ENCODE measurements at places on chromosomes 16 and 17.

- no peak for DNase-seq
These were observed at the start of gene CDT1 for GRCh38 chr16:88803264-88803987. Gene CDT1, plus strand, starts transcription at chr16:88803789. Its CDS starts 43 bp downstream, at chr16:88803832.

- DNase-seq = no peak
These were observed 236.7 kb downstream of the ZFHX3 start for GRCh38 chr16:72811188-72811720.

- no peak for DNase-seq
These were observed 19.9 kb downstream of the DCAKD start for GRCh38 chr17:45031231-45032173.

DNA sequence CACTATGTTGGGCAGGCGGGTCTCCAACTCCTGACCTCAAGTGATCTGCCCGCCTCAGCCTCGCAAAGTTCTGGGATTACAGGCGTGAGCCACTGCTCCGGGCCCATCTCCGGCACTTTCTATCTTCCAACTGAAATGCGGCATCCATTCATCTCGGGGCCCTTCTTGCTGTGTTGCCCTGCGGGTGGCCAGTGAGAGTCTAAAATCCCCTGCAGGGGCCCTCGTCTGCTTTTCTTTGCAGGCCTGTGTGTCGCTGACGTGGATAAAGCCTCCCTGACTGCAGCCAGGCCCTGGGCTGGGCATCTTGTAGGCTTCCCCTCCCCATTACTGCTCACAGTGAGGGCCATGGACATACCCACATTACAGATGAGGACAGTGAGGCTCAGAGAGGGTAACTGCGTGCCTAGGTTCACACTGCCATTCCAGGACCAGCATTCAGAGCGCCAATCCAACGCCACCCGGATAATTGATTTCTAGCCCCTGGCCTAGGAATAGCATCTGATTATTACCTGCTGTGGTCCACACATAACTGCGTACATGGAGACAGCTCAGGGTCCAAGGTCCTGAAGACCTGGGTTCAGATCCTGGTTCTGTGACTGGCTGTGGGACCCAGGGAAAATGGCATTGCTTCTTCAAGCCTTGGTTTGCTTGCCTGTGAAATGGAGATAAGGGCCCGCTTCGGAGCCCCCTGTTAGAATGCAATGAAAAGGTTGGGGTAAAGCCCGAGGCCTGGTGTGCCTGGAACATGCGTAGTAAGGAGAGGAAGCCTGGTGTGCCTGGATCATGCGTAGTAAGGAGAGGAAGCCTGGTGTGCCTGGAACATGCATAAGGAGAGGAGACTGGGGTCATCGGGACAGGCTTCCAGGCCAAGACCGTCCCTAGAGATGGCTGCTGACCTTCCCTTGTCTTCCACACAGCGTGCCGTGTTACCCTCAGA is 25.0 kb downstream of the CRISPLD2 start:
- DNase-seq = no peak

DNA sequence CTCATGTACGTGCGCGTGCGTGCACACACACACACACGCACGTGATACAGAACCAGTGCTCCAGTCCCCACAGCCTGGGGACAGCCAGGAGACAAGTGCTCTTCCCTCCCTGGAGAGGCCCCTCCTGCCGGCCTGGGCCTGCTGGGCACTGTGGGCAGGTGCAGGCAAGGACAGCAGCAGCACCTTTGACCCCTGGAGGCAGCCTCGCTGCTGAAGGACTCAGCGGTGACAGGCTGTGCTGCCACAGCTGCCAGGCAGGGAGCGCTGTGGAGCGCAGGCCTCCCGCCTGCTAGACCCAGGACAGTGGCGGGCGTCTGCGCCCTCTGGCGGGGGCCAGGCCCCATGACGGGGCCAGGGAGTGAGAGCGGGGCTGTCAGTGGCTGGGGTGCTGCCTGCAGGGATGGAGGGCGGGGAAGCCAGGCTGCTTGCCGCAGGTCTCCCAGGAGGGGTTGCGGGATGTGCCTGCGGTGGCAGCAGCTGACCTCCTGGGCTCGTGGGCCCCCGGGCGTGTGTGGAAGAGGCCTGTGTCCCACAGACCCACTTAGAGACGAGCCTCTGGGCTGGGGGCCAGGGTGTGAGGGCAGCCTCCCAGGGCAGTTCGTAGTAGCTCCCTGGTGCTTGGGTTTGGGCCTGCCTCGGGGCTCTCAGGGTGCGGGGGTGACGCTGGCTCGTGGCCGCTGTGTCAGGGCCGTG is 63.5 kb upstream of the PVALEF start:
- peak; percentile 32 for DNase-seq

DNA sequence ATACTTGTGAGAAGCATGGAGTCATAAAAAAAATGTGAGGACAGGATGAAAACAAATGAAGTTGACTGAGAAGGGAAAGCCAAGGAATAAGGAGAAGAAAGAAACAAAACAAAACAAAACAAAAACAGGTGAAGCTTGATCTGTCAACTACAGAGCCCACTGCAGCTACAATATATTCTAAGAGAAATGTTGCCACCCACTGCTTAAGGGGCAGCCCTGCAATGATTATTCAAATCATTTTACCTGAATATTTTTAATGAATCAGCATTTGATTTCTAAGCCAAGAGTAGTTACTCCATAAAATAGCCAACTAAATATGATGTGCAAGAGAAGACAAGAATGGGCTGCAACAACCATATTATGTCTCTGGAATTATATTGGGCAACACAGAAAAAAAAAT is 252.0 kb upstream of the KIF2B start:
- no peak for DNase-seq

- DNase-seq = no peak
These were observed 19.4 kb downstream of the PSME3IP1 start for GRCh38 chr16:57166451-57166850.

- DNase-seq = no peak
These were observed 290.3 kb downstream of the SOX9 start for GRCh38 chr17:72411124-72411563.

GRCh38 chr16:4570086-4570485 is 13.9 kb downstream of the C16orf96 start:
- no peak for DNase-seq

GRCh38 chr17:49621946-49622529 is 46.4 kb downstream of the NXPH3 start:
- no peak for DNase-seq

- no peak for DNase-seq
These were observed 33.9 kb downstream of the ARHGAP27 start for GRCh38 chr17:45398800-45399199.

GRCh38 chr17:73867056-73867455 is 222.8 kb upstream of the SDK2 start:
- no peak for DNase-seq

GRCh38 chr17:38912221-38912813 is 13.1 kb upstream of the LASP1NB start:
- no peak for DNase-seq

DNA sequence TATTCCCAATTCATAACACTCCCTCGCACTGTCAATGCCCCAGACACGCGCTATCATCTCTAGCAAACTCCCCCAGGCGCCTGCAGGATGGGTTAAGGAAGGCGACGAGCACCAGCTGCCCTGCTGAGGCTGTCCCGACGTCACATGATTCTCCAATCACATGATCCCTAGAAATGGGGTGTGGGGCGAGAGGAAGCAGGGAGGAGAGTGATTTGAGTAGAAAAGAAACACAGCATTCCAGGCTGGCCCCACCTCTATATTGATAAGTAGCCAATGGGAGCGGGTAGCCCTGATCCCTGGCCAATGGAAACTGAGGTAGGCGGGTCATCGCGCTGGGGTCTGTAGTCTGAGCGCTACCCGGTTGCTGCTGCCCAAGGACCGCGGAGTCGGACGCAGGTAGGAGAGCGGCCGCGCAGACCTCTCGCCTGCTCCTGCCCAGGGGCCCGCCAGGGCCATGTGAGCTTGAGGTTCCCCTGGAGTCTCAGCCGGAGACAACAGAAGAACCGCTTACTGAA is at the start of gene GRN:
GRN (plus strand) TSS at position 364 of the 515 bp plus-strand sequence. CDS start 3,863 bp downstream, outside the sequence.
- peak; percentile 99 for DNase-seq

GRCh38 chr16:14608604-14609003 is 21.5 kb downstream of the PARN start:
- DNase-seq = no peak

- no peak for DNase-seq
These were observed 17.0 kb upstream of the NAGS start for GRCh38 chr17:43987131-43988021.

DNA sequence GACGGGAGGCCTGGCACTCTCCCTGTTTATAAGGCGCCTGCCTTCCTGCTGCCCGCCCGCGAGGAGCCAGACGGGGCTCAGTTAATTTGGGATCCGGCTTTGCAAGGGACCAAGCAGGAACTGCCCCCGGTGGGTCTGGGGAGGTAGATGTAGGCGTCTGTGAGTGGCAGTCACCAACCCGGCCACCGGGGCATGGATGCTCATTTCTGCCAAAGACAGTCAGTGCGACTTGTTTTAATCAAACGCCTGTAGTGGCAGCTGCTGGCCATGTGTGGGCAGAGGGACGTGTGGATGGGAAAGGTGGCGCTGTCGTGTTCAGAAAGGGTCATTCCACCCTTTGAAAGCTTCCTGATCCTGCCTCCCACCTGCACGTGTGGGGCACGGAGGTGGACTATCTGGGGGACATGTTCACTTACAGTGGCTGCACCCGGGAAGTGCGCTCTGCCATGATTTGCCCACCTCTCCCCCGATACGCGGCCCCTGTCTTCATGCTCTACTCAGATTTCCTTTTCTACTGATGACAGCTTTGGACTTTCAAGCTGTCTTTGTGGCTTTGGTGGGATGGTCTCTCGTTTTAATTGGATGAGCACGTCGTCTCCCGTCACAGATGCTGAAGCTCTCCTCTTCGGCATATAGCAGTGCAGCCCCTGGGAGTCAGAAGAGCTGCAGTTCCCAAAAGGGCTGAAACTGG is 60.3 kb upstream of the CIBAR2 start:
- DNase-seq = no peak

DNA sequence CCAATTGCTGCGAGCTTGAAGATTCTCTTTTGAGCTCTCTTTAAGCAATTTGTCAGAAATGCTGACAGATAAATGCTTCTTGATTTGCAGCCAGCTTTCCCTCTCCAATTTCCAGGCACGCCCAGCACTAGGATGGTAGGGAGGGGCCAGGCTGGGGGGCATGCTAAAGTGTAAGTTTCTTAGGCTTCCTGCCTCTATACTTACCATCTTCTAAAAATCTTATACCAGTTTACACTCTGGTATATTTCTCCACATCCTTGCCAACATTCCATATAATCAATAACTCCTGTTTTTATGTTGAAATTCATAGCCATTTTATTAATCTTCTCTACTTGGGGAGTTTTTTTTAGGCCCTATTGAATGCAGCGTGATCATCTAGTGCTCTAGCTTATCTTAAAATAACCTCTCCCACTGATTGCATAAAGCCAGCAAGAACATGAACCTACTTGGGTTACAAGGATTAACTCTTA is 17.5 kb downstream of the ACSF2 start:
- DNase-seq = no peak

DNA sequence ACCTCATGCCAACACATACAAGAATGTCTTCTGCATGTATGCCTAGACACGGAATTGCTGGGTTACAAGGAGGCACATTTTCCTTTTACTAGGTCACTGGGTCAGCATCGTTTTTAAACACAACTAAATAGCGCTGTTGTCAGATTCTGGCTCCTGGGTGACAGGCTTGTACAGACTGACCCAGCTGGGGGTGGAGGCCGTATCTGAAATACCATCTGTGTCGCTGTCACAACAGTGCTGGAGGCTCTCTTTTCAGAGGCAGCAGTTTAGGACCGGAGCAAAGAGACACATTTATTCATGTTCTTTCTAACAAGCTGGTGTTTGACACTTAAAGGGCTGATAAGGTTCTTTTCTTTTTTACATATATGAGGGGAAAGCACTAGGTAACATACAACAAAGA is 403.0 kb upstream of the ASIC2 start:
- DNase-seq = no peak

DNA sequence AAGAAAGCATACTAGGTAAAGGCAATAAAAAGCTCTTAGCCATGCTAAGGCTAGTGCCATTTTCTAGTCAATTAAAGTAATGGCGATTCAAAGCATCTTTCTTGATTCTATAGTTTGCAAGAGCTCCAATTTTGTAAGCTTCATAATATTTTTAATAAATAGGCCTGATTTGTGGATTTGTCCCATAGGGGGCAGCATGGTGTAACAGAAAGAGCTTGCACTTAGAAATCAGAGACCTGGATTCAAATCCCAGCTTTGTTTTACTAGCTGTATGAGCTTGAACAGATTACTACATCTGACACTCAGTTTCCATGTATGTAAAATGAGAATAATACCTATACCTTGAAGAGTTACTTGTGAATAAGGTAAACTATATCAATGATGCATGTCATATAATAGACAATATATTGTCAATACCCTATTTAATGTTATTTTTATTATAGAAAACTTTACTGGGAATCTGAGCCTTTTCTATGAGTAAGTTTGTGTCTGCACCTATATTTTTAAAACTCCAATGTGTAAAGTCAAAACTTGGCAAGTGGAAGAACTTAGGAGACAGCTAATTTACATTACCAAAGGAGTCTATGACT is 93.6 kb upstream of the NOG start:
- no peak for DNase-seq

GRCh38 chr16:87697256-87697655 is 68.5 kb downstream of the KLHDC4 start:
- DNase-seq = no peak

- DNase-seq = no peak
These were observed 331.9 kb downstream of the FOXL1 start for GRCh38 chr16:86910161-86910769.

- no peak for DNase-seq
These were observed 4.5 kb upstream of the GALK1 start for GRCh38 chr17:75769536-75769935.

DNA sequence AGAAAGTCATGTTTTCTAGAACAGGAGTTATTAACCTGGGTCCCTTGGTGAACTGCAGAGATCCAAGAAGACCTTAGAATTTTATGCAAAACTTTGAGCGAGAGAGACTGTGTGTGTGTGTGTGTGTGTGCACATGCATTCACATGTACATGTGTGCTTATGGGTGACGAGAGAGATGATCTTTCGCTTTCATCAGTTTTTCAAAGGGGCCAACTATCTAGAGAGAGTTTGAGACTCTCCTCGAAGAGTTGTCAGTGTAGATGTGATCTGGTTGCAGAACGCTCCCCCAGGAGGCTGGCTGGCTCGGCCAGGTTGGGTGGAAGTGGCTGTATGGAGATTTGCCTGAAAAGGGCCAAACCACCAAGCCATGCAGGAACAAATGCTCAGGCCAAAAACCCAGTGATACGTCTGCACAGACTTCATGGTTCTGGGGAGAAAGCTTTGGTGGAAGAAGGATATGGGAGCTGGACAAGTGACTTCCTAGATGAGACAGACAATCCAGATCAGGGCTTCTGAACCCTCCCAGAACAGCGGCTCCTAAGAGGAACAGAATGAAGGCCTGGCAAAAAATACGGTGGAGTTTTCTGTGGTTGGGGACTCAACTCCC is 6.1 kb downstream of the PIK3R5 start:
- no peak for DNase-seq

DNA sequence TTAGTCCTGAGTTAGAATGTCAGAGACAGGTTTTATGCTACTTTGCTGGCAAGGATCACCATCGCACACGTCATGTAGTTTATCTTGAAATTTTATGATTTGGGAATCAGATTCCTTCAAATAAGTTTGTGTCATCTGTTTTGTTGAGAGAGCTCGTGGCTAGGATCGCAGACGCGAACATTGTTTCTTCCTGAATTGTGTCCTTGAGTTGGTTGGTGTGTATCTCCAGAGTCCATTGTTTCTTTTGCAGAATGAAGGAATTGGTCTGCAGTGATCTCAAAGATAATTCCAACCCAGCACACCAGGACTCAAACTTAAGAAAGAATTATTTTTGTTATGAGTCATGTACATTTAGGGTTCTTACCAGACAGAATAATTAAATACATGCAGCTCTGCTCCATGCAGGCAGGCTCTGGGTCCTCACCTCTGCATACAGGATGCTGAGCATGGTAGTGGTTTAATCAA is 51.6 kb downstream of the PRKCA start:
- no peak for DNase-seq

GRCh38 chr17:40317345-40317873 is 8.4 kb downstream of the RARA start:
- DNase-seq = no peak
